SK-N-SH (cell line): ENCODE measurements at places on chromosomes 3 and 15.

GRCh38 chr3:18264361-18264760 is 160.8 kb downstream of the SATB1 start:
- DNase-seq: no peak

GRCh38 chr3:63193647-63194046 is 84.5 kb upstream of the SYNPR start:
- DNase-seq: peak; percentile 37

DNA sequence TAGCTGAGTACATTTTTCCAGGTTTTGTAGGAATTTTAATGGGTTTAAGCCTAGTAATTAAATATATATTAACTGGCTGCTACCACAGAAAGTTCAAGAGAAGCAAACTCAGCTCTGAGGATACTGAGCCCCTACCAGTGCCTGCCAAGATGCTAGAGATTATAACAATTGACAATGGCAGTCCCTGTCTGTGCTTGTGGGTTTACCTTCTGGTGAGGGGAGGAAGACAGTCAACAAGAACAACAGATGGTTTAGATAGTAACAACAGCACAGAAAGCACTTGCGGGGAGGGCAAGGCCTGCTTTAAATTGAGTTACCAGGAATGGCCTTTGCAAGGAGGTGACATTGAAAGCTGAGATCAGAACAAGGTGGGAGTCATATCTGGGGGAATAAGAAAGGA is 56.6 kb upstream of the ARHGEF3 start:
- no peak for DNase-seq

GRCh38 chr3:69226071-69226470 is 103.7 kb upstream of the LMOD3 start:
- no peak for DNase-seq

DNA sequence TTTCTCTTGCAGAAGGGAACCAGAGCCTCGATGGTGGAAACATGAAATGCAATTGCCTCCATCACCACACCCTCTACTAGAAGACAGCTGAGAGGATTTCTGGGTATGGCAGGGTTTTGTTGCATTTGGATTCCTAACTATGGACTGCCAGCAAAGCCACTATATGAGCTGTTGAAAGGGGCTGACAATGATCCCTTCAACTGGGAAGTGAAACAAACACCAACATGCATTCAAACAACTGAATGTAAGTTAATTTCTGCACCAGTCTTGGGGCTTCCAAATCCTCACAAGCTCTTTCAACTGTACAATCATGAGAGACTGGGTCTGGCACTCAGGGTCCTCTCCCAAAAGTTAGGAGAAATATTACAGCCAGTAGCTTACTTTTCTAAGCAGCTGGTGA is 116.7 kb upstream of the PLCL2 start:
- DNase-seq: no peak

- no peak for DNase-seq
Observed at GRCh38 chr3:15976524-15976923, 178.7 kb upstream of the ANKRD28 start.

- DNase-seq: no peak
Observed at GRCh38 chr3:38552364-38552763, 56.2 kb downstream of the EXOG start.
